ENCODE measurements at places on chromosomes 2 and 18. TPM values are rescaled to one million over a fixed set of nuclear protein-coding genes. Genes with fewer than 3 reads are reported as not detected.
A peak's percentile ranks its signal among the peaks of the same experiment; 100 is the strongest.

Gene CCBE1
- total RNA-seq = 4.0 TPM

Gene RTP5
- total RNA-seq = not detected

GRCh38 chr2:27991146-27991545, 100.6 kb downstream of the BABAM2 start:
- no peak overlapping the region for H3K27ac ChIP-seq
- DNase-seq = no peak
- H3K27me3 ChIP-seq = no peaks in the 10 kb centered on the region
- H3K4me3 ChIP-seq = no peak overlapping the region

GRCh38 chr2:26577442-26578112, 63.6 kb downstream of the CIB4 start:
- no peaks in the 10 kb centered on the region for H3K4me1 ChIP-seq
- H3K27ac ChIP-seq = no peak overlapping the region
- peak; percentile 67 for DNase-seq
- no peaks in the 10 kb centered on the region for H3K27me3 ChIP-seq
- H3K36me3 ChIP-seq = no peaks in the 10 kb centered on the region
